ENCODE measurements at places on chromosomes 3 and 15.

DNA sequence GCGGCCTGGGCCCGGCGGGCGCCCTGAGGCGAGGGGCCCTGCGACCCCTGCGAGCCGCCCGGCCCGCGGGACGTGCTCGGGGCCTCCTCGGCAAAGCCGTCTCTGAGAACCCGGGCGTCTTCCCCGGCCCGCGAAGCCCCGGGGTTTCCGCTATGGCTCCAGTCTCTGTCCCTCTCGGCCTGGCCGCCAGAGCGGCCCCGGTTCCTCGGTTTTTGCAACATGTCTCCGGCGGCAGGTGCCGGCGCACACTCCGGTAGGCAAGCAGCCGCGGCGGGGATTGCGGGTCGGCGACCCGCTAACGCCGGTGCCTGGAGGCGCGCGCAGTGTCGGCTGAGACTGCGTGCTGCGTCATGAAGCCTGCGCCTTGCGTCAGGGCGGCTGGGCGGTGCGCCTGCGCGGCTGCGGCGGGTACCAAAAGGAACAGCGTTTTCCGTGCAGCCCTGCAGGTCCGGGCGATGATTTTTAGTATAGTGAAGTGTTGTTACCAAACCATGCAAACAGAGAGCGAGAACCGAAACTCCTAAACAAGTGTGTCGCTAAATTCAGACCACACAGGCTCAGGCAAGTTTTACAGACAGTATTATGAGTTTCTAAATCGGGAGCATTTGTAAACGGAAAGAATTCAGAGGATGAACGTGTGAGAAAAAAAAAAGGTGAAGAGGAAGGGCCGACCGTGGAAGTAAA, at the start of gene NSMCE3:
NSMCE3 (minus strand) TSS at position 338 of the 684 bp plus-strand sequence; CDS start at position 221, 117 bp downstream.
- peak; percentile 87 for DNase-seq

DNA sequence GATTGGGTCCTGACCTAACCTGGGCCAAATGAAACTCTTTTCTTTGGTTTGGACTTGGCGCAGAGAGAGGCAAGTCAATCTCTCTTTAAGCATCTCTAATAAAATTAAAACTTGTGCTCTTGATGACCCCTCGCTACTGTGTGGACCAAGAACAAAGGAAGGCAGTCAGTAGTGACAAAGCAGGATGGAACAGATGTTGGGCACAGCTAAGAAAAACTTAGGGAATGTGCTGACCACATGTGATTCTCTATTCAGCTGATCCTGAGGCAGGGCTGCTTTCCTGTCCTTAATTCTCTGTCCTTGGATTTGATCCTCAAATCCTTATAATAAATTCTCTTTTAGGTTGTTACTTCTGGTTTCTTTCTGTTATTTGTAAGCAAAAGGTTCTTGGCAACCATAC, 259.9 kb downstream of the ZIC1 start:
- DNase-seq, result no peak

DNA sequence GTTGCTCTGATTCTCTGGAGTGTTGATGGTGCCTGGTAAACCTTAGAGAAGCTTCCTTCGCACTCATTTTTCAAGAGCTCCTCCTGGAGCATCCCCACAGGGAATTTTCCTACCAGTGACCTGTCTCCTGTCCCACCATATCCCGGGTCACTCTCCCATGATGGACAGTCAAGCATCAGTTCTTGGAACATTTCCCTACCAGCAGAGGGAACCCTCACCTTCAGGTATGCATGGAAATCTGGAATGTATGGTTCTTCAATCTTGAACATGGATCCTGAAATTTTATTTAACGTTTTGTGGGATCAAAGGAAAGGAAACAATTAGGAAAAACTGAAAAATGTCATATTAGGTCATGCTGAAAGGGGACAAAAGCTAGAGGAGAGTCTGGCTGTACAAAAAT, 153.8 kb downstream of the SPATA16 start:
- no peak for DNase-seq

DNA sequence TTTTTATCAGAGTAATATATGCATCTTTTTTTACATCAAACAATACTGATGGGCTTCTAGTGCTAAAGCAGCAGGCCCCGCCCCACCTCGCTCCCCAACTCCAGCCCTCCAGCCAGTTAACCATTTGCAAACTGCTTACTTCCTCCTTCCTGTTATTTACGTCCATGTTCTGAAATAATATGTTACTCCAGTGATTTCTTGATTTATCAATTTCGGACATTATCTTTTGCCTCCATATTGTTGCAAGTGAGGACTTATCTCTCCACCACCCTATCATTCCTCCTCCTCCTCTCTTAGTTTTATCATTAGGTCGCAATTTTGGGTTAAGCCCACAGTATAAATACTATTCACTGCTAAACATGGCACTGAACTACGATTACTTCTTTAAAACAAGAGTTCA, 39.5 kb downstream of the ZNF710 start:
- no peak for DNase-seq

DNA sequence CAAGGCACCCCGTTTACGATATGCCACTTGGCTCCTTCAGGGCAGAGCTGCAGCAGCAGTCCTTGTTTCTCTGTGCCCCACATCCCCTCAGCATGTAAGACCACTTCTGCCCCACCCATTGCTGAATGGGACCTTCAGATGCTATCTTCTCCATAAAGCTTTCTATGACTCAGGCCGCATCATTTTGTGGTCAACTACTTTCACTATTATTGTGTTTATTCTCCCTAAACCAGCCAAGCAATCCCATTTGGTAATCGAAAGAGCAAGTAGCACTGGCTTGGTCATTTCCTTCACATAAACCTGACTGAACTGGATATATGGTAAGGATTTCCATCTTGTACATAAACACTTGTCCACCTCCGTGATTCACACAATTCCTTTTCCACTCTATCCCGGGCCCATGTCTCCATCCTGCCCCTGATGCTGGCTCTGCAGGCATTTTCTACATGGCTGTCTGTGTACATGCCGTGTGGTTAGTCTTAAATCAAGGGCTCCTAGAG, 25.7 kb downstream of the LIPC start:
- no peak for DNase-seq

DNA sequence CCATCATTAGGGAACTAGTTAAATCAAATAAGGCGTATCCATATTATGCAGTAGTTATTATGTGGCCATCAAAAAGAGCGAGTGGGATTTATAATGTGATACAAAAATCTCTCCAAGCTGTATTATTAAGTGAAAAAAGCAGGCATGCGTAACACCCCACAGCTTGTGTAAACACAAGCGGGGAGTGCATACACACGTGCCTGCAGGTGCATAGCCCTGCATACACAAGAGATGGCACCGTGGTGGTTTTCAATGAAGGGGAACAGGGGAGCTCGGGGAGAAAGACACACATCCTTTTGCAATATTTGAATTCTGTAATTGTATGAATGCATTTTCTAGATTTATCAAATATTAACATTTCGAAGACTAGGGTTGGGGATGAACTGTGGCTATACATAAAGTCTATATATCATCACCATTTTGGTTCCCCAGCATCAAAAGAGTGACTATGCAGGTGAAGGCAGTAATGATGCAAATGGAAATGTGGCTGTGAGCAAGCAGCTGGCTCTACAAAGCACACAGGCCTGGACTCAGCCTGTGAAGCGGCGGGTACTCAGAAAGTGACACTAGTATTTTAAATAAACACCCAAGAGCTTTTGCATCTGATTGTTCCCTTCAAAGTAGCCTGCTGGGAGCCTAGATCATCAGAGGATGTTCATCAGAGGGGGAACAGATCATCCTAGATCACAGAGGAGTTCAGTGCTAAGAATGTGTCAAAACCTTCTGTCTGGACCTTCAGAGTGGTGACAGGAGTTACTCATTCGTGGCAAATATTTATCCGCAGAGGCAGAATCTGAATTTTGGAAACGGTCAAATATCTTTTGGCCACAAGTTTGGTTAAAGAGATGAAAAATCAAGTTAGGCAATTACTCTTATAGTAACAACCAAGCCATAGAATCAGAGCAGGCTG, 9.4 kb upstream of the KIF7 start:
- no peak for DNase-seq
